ENCODE measurements at places on chromosomes 4 and X. TPM values are rescaled to one million over a fixed set of nuclear protein-coding genes. Genes with fewer than 3 reads are reported as not detected.

GRCh38 chr4:105158837-105159236 is 12.2 kb downstream of the TET2 start:
- no peak for DNase-seq

GRCh38 chrX:15158736-15159406 is 111.0 kb downstream of the ASB9 start:
- no peak for DNase-seq

CXCL11 gene
- total RNA-seq: 2.2 TPM

SPANXA2 gene
- not detected for total RNA-seq

IRAK1 gene
- total RNA-seq: 67.4 TPM

DNA sequence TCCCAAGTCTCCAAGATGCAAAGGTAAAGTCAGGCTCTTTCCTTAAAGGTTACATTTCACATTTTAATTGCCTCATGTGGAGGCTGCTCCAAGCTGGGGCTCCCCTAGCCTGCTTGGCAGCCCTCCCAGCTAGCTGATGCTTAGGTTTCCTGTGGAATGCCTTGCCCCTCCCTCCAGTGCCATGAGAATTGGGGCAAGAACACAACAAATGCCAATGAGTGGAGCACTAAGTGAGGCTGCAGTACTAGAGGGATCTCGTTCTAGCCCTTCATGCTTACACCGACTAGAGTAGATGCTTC is 597.7 kb downstream of the MID1IP1 start:
- DNase-seq: no peak

DNA sequence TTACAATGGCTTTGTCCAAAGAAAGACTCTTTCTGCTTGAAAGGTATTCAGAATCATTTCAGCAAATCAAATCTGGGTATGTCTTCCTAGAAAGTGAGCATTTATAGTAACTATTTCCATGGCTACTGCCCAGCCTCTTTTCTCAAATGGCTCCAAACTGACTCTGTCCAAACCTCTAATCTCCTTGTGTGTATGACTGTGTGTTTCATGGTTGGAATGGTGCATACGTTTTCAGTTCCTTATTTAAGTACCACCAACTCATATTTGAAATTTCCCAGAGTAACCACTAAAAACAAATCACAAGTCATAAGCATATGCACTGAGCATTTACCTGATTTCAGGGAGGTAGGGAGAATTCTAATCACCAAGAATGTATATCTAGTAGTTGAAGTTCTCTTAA is 106.0 kb downstream of the TMEM144 start:
- no peak for DNase-seq

DNA sequence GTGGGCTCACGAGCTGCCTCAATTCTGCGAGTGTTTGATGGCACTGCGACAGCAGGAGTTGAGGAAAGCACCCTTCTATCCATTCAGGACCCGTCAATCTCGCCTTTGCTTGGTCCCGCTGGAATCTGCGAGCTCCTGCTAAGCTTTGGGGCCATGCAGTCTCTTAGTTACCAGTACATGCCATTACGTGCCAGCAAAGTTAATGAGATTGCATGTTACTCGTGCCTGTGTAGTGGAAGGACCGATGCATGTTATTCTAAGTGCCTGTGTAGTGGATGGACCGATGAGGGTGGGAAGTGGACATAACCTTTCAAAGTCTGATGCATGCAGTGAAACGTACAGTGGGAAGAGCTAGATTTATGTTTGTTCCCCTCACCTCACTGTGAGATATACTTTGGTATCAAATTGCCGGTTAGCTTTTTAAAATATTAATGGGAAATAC is 569 bp downstream of the RPS3A start:
- DNase-seq: no peak

GRCh38 chr4:139522457-139522856 is 33.6 kb downstream of the SETD7 start:
- DNase-seq: no peak

DNA sequence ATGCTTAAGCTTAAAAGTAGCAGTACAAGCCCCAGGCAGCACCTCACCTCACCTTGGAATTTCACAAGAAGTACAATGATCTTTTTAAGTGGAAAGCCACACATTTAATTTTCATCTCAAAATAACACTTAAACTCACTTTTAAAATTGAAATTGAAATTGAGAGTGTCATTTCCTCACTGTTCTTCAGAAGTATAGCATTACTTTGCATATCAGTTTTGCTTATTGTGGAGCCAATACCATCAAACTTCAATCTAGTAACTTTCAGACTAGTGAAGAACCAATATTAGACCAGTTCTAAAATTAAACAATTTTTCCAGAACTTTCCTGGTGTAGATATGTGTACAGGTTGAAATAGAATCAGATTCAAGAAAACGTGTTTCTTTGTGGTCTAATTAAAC is 242.4 kb downstream of the NDST4 start:
- no peak for DNase-seq

DNA sequence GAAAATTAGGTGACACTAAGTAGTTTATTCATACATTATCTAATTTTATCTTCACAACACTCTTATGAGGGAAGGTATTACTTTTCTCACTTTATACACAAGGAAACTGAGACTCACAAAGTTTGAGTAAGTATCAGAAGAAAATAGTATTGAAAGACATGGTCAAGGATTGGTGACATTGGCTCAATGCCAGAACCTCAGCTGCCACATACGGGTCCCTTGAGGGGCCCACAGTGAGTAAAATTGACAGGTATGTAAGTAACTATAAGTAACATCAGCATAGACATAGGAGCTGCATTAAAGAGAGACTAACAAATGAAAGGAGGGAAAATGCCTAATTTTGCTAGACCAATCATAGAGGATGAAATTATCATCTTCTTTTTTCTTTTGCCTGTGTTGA is 134.1 kb downstream of the COX18 start:
- no peak for DNase-seq

DNA sequence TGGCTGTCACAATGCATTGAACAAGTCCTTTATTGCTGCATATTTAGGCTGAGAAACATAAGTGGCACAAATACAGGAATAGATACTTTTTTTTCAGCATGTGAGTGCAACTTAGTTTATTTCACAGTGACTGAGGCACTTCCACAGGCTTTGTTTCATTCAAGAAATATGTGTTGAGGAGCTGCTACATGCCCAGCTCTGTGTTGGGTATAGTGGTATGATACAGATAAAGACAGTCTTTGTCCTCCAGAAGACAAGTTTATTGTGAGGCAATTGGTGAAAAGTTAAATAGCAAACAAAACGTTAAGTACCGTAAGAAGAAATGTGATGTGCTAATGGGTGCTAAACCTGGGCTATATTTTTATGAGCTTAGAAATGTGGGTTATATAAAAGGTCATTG is 186.4 kb downstream of the SPRY1 start:
- no peak for DNase-seq

- DNase-seq: no peak
Measured at GRCh38 chr4:20266215-20267082, 14.7 kb downstream of the SLIT2 start.

QDPR gene
- total RNA-seq: 11.4 TPM
